ENCODE measurements at places on chromosomes 6 and 20.

DNA sequence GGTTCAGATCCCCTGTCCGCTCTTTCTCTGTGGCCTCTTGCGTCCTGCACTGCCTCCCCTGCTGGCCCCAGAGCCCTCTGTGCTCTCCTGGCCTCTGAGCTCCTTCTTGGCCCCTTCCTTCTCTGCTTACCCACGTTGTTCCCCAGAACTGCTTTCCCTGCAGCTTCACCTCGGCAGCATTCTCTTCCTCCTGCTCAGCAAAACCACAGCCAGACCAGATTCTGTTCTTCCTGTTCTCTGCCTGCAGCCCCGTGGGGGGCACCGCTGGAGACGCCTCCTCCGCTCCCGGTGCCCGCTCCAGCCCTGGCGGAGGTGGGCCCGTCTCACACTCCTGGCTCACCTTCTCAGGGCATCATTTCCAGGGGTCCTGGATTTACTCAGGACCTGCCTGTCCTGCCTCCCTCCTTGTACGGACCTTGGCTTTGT is 59.7 kb downstream of the TCP11 start:
- peak; percentile 95 for DNase-seq

- DNase-seq, result no peak
Observed at GRCh38 chr6:125918230-125918629, 38.3 kb upstream of the HINT3 start.

DNA sequence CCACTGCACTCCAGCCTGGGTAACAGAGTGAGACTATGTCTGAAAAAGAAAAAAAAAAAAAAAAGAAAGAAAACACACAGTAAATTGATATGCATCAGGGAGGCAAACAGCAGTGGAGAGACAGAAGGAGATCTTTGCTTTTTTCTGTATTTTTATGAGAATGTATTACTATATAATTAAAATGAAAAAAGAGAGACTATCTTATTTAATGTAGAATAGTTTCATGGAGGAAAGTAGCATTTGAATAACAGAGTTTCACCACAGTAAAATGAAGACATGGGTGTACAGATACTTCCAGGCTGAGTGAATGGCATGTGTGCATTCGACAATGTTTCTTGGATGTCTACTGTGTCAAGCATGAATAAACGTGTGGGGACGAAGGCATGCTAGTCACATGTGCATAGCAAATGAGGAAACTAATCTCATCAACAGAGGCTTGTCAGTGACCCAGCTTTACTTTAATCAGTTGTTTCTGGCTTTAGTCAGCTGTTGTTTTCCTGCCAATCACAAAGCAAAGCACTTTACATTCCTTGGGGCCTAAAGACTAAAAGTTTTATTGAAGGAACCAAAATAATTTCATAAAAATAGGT is 55.5 kb upstream of the ARMH2 start:
- no peak for DNase-seq

DNA sequence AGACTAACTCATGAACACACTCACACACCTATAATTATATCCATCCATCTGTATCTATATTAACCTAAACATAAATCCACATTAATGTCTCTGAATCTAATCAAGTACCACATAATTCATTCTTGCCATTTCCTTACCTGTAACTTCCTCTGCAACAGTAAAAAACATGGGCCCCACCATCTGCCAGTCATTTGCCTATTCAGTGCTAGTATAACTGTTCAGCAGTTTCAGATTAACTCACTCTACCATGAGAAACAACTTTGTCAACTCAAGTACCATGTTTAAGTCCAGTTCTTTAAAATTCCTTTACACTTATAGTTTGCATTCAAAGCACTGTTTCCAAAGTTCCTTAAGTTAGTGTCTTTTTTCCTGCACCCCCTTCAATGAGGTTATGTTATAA is 68.8 kb downstream of the LAMP5 start:
- DNase-seq, result no peak

- DNase-seq, result peak; percentile 62
Observed at GRCh38 chr20:19456595-19457395, 244.4 kb downstream of the SLC24A3 start.

DNA sequence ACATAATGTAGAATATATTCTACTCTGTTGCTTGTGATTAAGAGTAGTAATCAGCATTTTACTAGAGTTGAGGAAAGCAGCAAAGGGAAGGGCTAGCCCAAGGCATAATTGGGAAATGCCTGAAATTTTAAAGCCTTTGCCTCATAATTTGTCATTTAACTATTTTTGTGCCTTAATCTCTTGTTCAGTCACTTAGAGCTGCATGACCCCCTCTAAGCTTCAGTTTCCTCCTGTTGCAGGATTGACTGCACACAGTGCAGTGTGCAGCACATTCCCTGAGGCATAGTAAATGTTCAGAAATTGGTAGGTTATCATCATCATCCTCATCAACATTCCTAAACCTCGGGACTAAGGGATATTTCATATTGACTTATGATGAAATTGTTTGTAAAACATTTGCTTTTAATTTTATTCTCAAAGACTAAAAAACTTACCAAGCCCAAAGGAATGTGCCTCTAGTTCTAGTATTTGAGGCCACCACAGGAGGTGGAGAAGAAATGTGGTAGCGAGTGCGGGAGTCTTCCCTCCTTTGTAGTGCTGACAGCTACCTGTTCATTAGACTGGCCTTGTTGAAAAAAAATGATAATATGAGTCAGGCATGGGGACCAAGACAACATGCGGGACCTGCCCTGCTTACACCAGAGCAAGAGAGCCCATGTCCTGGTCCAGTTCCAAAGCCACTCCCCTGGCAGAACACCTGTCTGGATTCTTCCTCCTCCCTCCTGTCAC is 14.8 kb upstream of the TENT5A start:
- DNase-seq, result peak; percentile 66

DNA sequence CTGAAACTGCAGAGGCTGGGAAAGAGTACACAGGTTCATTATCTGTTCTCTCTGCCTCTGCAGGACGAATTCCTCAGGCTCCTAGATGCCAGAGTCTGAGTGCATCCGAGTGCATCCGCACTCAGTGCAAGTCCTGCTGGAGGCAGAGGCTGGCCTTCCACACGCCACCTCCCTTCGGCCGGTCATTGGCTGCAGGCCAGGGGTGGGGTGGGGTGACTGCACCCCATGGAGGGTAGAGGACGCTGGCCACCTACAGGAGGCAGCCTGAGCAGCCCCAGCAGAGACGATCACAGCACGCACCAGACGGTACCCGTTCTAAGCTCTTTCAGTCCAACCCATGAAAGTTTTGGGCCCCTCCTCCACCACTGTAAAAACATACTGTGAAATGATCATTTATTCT is 11.7 kb downstream of the SFT2D1 start:
- no peak for DNase-seq

- no peak for DNase-seq
Observed at GRCh38 chr6:36886950-36887618, 1.3 kb downstream of the C6orf89 start.

DNA sequence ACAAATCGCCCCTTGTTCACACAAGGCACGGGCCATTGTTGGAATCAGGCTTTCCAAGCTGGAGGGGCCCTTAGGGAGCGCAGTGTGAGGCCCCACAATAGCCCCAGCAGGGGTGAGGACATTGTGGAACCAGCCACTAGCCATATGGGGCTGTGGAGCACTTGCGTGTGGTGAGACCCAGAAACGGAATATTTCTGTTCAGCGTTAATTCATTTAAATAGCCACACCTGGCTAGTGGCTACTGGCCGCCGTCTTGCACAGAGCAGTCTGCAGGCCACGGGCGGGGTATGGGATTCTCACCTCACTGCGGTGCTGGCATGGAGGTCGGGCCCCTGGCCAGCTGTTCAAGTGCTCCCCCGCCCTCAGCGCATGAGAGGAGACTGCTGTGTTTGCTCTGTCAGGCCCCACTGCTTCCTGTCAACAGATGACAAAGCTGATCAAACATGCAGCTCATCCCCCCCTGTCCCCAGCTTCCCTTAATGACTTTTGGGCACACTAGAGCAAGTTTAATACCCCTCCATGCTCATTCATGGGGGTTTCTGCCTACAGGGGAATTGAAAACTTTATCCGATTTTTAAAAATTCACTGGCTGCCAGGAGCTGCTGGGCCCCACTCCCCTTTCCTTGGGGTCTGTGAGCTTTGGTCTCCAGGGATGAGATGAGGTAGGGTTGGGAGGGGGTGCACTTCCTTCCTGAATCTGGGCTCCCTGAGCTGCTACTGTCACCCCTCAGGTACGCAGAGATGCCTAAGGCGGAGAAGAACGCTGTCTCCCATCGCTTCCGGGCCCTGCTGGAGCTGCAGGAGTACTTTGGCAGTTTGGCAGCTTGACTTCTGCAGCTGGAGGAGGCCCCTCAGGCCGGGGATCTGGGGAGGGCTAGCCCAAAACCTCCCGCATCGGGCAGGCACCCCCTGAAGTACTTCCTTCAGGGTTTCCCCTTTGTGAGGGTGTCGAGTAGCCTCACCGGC is 13.6 kb downstream of the ITPA start:
- DNase-seq, result no peak

DNA sequence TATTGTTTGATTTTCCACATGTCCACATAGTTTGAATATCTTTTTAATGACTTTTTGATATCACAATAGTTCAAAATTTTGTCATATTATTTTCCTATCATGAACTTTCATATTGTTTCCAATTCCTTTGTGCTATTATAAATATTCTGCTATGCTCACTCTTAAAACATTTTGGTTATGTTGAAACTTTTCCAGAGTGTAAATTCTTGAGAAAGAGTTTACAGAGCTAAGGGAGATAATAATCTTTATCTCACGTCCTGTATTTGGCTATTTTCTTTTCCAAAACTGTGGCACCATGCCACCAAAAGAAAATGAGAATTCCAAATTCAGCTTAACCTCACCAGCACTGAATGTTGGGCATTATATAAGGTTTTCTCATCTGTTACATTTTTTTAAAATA is 210.9 kb downstream of the TFAP2B start:
- DNase-seq, result no peak

- no peak for DNase-seq
Observed at GRCh38 chr6:10719964-10720264, 3.0 kb upstream of the TMEM14C start.

- peak; percentile 3 for DNase-seq
Observed at GRCh38 chr6:74932232-74932888, 273.5 kb downstream of the COL12A1 start.

GRCh38 chr6:14423955-14424354 is 306.4 kb downstream of the CD83 start:
- no peak for DNase-seq

DNA sequence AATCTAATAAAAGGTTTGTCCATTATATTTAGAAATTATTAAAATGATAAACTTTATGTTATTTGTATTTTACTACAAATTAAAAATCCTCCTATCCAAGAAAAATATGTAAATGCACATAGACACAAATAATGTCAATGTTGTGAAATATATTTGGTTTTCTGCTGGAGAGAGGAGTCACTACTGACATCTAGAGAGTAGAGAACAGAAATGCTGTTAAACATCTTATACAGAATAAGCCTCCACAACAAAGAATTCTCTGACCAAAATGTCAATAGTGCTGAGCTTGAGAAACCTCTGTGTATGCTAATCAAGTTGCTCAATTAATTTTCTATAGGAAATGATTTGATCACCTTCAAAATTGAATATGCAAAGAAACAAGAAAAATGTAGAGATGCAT is 12.4 kb downstream of the HTR1B start:
- DNase-seq, result no peak

DNA sequence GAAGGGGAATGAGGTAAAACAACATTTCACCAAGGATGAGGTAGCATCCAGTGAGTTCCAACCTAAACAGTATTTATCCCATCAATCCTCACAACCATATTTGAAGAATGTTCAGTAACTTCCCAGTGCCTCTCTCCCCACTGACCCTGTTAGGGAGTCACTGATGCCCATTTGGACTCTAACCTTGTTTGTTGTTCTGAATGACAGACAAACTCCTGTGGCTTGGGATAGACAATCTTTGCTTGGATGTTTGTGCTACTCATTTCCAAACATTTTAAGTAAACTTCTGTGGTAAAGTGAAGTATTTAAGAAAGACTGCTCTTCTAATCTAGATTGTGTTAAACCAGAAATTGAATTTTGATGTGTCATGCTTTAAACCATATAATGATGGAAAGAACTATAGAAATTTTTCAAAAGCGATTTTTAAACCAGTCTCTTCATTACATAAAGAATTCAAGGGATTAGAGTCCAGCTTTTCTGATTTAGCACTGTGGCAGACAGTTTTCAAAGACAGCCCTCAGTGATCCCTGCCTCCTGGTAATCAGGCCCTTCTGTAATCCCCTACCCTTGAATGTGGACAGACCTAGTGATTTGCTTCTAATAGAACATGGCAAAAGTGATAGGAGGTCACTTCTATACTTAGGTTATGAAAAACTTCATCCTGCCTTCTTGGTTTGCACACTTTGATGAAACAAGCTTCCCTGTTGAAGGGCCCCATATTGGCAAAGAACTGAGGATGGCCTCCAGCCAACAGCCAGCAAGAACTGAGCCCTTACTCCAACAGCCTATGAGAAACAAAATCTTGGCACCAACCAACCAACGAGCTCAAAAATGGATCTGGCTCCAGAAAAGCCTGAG is 191.6 kb downstream of the DST start:
- no peak for DNase-seq

DNA sequence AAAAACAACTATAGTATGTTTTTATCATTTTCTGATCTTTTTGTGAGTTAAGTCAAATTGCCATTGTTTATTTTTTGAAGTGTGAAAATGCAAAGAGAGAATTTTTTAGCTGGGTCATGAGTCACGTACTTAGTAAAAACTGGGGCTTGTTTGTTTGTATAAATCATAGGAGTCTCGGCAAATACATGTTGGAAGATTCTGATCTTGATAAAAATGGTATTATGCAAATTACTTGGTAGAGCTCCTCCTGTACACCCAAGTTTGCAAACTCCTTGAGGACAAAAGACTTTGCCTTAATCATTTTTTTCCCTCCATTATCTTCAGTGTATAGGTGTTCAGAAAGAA is 25.8 kb downstream of the TBPL1 start:
- DNase-seq, result no peak

- DNase-seq, result no peak
Observed at GRCh38 chr6:136990754-136991153, 54.0 kb downstream of the IL20RA start.

GRCh38 chr20:50296450-50297375 is 106.1 kb downstream of the CEBPB start:
- no peak for DNase-seq

DNA sequence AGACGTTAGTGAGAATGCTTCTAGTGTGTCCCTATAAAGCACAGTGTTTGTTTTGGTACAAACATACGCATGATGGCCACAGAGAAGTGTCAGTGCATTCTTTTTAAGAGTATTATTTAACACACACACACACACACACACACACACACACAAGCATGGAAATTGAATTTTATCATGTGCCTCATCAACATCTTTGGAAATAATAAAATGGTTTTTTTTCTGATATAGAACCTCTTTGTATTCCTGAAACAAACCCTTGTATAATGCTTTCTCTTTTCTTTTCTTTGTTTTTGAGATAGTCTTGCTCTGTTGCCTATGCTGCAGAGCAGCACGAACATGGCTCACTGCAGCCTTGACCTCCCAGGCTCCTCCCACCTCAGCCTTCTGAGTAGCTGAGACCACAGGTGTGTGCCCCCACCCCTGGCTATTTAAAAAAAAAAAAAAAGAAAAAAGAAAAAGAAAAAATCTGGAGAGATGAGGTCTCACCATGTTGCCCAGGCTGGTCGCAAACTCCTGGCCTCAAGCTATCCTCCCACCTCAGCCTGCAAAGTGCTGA is 116.2 kb upstream of the SYNDIG1 start:
- no peak for DNase-seq

GRCh38 chr6:90162648-90163387 is 133.8 kb downstream of the BACH2 start:
- no peak for DNase-seq
